ENCODE measurements at places on chromosomes 6 and 20.

- DNase-seq = no peak
These were observed 341 bp upstream of the MCM9 start for GRCh38 chr6:118935331-118935668.

GRCh38 chr20:52828199-52828598 lies 144.0 kb upstream of the TSHZ2 start:
- DNase-seq = no peak

DNA sequence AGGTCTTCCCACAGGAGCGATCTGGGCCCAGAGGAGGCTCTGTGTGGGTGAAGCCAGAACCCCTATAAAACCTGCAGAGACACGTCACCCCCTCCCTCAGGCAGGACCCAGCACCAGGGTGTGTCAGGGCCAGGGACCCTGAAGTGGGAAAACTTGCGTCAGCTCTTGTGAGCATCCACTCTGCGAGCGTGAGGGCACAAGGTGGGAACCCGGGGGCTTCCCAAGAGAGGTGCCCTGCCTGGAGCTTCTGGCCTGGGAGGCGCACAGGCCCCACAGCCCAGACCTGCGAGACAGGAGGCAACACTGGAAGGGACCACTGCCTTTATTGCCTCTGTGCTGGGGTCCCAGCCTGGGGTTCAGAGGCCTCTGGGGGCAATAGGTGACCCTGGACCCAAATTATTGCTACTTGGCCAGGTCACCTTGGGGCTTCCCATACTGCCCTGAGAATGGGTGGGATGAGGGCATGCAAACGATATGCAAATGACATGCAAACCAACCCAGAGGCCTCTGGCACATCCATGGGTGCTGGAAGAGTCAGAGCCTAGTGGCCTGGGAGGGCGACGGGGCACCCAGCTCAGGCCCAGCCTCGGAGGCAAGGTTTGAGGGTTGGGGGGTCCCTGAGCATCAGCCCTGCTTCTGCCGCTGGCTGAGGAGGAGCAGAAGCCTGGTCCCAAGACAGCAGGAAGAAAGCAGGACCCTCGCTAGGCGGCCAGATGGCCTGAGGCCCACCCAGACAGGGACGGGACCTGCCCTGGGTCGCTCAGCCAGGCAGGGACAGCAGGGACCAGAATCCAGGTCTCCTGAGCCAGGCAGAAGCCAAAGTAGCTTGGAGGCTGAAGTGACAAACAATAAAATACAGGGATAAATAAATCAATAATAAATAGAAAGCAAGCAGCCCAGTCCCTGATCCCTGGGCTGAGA lies 5.1 kb upstream of the C20orf144 start:
- DNase-seq = no peak

DNA sequence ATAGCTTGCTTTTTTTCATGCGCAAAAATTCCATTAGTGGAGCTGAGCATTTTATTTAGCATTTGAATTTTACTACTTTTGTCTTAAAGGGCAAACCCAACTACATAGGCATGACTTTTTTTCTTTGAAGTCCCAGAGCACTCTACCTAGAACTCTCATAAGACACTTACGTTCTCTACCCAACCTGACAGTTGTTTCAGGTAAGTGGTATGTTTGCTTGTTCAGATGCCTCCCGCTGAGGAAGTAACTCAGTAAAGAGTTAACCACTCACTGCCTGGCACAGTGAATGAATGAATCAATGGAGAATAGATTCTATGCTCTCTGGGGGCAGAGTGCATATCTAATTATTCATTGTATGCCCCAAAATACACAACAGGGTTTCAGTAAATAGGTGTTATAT lies 212.3 kb upstream of the PRDM1 start:
- no peak for DNase-seq

GRCh38 chr6:1745814-1746213 lies 136.1 kb downstream of the FOXC1 start:
- no peak for DNase-seq

- DNase-seq = no peak
These were observed 4.2 kb upstream of the RSPO3 start for GRCh38 chr6:127114214-127114760.

GRCh38 chr6:98958776-98959175 lies 11.0 kb upstream of the FBXL4 start:
- no peak for DNase-seq

DNA sequence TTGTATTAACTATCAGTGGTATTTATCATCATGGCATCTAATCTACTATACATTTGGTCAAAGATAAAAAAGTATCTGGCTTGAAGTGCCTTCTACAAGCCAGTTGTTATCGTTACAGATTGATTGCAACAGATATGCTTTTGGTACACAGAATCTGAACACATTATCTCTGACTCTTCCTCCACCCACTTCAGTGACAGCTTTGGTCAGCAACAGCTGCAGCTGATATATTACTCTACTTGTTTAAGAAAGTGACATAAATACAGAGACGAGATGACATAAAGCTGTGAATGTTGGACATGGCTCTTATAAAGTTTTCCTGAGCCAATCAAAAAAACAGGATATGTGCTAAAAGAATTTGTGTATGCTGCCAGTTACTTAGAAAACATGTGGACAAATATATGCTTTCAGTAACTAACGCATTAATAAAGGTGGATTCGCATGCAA lies 77.6 kb downstream of the HIVEP2 start:
- DNase-seq = no peak

DNA sequence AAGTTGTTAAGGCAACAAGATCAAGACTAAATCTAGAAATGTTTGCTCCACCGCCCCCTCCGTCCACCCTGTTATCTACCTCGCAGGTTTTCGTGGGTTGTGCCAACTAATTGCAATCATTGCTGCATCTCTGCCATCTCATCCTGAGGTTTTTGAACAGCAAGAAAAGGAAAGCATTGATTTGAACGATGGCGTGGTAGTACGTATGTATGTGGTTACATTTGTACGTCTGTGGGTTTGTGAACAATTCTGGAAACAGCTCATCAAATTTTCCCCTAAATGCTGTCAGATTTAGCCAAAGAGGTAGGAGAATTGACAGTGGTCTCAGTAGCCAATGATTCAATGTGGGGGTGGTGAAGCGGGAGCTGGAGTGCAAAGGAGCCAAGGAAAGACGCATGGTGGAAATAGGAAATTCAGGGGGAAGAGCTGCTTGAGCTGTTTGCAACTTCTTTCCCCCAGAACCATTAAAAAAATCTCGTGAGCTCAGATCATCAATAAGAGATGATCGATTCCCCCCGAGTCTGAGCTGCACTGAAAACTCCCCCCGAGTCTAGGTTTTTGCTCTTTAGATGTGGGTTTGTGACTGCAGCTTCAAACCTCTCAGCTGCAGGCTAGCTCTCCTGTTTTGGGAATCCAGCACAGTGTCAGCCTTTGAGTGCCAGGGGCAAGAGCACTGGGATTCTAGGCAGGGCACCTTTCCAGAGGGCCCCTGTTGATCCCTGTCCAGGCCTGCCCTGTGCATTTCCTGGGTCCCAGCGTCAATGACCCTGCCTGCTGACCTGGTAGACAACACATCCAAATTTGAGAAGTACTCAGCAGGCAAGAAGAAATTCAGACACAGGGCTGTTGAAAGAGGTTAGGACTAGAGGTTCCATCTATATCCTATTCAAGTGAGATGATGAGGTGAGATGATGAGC lies 72.6 kb upstream of the LY86 start:
- peak; percentile 4 for DNase-seq

DNA sequence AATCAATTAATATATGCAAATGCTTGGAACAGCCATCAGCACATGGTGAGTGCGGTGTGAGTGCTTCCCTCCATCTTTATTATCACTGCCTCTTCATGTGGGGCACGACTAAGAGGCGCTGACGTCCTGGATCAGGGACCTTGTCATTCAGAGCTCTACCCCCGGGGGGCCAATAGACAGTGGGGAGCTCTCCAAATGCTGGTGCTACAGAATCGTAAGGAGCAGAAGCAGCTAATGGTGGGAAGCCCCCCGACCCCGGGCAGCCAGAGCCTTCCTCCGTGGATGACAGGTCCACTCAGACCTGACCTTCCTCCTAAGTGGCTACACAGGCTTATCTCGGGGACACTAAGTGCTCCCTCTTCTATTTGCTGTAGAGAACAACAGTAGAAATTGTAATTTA lies 257.5 kb upstream of the PMEPA1 start:
- no peak for DNase-seq

DNA sequence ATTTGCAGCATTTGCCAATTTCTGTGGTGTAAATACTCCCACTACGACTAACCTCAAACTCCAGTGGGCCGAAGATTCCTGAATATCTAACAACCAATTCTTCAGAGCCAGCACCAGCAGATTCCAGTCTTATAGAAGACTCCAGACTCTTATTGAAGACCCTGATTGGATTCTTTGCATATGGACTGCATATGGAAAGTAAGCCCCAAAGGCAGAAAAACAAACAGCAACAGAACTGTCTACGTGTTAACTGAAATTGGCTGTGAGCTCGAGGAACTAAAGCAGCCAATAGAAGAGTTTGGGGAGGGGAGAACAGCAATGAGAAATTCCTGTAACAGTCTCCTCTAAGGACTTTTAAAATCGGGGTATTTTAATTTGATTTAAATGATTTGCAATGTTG lies 19.7 kb upstream of the NRSN1 start:
- DNase-seq = no peak

DNA sequence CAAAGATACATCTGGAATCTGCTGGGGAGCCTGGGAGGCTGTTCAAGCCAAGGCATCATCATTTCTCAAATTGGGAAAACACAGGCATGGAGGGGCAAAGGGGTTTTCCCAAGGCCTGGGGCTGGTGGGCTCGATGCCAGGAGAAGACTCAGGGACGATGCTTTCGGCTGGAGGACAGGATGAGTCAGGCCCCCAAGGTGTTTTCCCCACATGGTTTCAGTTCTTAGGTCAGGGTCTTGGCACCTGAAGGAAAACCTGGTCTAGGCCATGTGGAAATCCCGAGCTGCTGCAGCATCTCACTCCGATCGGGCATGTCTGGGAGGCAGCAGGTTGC lies 348.1 kb downstream of the CDC5L start:
- DNase-seq = no peak

DNA sequence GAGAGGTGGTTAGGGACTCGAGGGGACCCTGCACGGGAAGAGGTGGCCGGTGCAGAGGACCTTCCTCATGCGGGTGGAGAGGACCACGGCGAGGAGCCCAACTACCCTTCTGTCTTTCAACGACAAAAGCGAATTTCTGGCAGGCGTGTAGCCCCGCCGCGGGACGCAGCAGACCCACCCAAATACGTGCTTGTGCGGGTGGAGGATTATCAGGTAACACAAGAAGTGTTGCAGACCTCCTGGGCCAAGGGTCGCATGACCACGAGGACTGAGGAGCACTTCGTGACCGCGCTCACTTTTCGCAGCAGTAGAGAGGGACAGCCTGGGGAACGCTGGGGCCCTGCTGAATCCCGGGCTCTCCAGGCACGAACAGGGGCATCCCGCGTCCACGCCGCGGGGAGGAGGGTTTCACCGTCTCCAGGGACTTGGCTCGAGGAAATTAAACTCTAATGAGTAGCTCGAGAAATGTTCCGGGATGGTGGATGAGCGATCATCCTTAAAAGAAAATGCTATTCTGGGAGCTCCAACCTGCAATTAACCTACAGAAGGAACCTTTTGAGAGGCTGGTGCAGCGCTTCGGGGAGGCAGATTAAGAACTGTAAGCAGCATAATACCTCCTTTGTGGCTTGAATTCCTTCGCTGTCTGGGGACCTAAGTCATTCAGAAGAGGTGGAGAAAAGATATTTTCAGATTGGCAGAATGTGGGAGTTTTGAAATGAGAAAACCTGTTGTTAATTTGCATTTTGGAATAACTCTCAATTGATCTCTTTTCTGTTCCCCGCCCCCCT lies 804 bp downstream of the C6orf141 start:
- DNase-seq = no peak

- DNase-seq = no peak
These were observed 38.9 kb downstream of the HNF4A start for GRCh38 chr20:44394452-44394701.

GRCh38 chr20:40563296-40563950 lies 125.6 kb downstream of the MAFB start:
- DNase-seq = no peak

- no peak for DNase-seq
These were observed 39.3 kb downstream of the PTK7 start for GRCh38 chr6:43115365-43115764.

GRCh38 chr20:17636523-17637412 lies 45.3 kb downstream of the RRBP1 start:
- DNase-seq = no peak

GRCh38 chr6:1381481-1382330 lies 7.7 kb upstream of the FOXF2 start:
- DNase-seq = peak; percentile 60

DNA sequence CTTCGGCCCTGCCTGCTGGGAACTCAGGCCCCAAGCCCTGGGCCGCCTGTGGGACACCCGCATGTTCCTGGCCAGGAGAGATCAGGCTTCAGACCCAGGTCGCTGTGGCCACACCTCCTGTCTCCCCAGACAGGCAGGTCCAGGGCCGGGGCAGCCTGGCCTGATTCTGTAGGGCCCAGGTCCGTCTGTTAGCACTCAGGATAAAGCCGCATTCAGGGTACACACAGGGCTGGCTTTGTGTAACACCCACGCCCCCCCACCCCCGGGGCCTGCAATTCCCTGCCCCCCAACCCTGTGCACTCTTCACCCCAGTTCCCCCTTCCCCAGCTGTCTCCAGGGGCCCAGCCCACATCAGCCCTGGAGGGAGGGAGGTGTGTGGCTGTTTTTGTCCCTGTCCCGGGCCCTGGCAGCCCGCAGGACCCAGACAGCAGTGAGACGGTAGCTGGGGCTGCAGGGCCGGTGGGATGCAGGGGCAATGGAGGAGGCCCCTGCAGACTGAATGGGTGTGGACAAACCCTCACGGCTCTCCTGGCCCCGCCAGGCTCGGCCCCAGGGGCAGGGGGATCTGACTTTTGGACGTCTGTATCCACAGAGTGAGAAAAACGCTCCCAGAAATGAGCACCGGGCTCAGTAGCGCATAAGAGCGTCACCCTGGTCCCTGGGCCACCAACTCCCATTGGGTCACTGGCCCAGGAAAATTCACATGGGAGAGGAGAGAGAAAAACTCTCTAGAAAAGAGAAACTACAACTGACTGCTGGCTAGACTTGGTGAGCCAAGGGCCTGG lies 42.4 kb upstream of the ZBP1 start:
- DNase-seq = no peak

DNA sequence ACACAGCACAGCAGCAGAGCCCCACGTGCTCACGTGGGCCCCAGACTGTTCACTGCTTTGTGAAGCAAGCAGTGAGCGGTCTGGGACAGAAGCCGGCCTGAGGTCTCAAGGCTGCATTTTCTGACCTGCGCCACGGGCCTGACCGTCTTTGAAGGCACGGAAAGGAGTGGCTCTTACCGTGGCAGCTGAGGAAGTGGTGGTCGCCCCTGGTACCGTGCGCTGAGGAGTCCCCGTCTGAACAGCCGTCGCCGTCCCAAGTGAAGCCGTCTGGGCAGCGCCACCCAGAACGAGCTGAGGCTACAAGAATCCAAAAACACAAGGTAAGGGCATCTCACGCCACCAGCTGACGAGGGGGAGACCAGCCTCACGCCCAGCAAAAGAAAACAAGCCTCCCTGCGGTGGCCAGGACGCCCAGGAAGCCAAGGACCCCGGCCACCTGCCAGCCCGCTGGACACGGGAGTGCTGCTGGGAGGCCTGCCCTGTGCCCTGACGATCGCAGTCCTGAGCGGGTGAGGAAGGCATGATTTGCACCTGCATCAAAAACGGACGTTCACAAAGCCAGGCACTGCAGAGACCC lies 55.7 kb downstream of the TAF4 start:
- DNase-seq = no peak
